ENCODE measurements at places on chromosomes 2 and 18.

DNA sequence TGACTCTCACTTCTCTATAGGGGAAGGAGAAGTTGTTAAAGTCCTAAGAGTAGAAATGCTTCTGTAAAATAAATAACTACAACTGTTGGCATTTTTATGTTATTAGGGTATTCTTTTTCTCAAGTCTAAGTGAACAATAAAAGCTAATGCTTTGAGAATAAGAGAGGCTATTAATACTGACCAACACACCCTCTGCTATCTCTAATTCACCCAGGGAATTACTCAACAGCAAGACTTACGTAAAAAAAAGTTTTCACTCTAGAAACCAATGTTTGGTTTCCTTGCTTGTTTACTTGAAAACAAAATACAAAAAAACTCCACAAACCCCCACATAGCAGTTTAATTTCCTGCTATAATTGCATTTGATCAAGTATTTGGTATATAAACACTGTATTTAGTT lies 25.2 kb downstream of the CHN1 start:
- no peak for DNase-seq

- DNase-seq = no peak
Observed at GRCh38 chr2:216583606-216584005, 49.6 kb upstream of the IGFBP2 start.

GRCh38 chr2:194319222-194319992 lies 1337.6 kb upstream of the SLC39A10 start:
- DNase-seq = no peak

GRCh38 chr2:170974304-170974993 lies 45.4 kb downstream of the GORASP2 start:
- no peak for DNase-seq

GRCh38 chr2:156331572-156332283 lies 793 bp downstream of the NR4A2 start:
- no peak for DNase-seq

DNA sequence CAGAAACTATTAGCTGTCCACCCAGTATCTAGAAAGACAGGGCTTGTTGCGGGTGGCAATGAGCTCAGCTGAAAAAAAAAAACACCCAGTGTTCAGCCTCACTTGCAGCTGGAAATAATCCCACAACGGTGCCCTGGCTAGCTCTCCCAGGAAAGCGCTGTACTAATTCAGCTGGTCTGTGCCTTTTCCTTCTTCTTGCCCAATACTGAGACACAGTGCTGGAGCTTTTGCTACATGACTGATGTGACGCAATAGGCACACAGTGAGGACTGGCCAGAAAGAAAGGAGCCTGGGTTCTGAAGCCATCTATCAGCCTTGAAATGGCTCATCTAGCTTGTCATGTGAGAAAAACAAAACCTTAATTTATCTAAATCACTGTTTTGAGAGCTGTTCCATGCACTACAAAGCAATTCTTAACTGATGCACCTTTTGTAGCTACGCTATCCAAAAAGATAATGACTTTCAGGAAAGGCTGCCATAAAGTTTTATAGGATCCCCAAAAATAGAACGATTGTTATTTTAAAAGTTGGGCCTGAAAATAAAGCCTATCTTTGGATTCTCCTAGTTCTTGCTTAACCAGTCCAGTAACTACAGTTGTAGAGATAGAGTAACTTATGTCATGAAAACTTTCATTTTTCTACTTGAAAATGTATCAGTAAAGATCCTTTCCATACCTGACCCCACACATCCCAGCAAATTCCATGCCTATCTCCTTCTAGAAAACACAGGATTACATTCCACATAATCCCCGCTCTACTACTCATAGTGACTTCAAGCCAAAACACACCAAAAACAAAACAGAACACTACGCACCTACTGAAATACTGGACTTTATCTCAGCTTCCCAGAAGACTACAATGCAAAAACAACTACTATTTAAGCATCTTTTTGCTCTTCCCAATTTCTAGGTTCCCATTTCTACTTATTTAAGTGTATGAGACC lies 15.9 kb downstream of the KIDINS220 start:
- no peak for DNase-seq

GRCh38 chr2:126449677-126450076 lies 206.3 kb upstream of the GYPC start:
- DNase-seq = no peak

DNA sequence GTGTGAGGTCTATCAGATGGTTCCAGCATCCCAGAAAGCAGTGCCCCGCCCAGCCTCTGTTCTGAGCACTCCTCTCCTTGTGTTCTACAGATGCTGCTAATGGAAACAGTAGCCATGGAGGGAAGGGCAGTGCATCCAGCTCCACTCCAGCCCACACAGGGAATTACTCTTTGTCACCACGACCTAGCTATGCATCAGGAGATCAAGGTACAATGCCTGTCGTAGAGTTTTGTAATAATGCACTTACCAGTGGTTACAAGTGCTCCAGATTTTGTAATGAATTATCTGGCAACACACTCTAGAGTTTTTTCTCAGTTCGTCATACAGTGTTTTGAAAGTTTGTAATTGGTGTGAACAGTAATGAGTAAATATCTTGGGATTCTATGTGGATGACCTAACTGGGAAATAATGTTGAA lies 161.1 kb downstream of the ESCO1 start:
- DNase-seq = no peak
